PC-9 (cell line): ENCODE measurements at places on chromosomes 6 and 20. TPM values are rescaled to one million over a fixed set of nuclear protein-coding genes. Genes with fewer than 3 reads are reported as not detected.

Gene SNAP91
- not detected in 2 replicates for total RNA-seq

Gene SAMD3
- total RNA-seq = not detected in 2 replicates

Gene FNDC11
- total RNA-seq = 7.7 and 10.6 TPM in 2 replicates

Gene BHLHE23
- total RNA-seq = not detected in 2 replicates

DNA sequence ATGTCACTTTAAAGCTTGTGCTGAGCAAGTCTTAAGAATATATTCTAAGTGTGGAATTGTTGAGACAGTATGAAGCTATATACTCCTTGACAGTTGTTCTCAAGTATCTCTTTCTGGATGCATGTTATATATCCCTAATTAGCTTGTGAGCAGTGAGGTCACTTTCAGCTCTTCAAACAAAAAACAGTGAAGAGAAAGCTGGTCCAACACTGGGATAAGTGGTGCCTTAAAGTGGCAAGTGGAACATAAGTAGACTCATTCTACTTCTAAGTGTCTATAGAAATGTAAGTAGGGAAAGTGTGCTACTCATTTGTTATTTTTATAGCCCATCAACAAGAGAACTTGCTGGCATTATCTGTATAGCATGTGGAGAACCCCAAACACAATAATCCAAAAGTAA is 133.1 kb upstream of the BACH2 start:
- DNase-seq = no peak
- no peak overlapping the region for H3K4me3 ChIP-seq
- no peaks in the 10 kb centered on the region for H3K27me3 ChIP-seq
- H3K27ac ChIP-seq = no peak overlapping the region
- H3K4me1 ChIP-seq = no peaks in the 10 kb centered on the region

GRCh38 chr6:146050168-146050567 is 21.3 kb downstream of the GRM1 start:
- H3K4me1 ChIP-seq = no peaks in the 10 kb centered on the region
- DNase-seq = no peak
- no peaks in the 10 kb centered on the region for H3K27me3 ChIP-seq

DNA sequence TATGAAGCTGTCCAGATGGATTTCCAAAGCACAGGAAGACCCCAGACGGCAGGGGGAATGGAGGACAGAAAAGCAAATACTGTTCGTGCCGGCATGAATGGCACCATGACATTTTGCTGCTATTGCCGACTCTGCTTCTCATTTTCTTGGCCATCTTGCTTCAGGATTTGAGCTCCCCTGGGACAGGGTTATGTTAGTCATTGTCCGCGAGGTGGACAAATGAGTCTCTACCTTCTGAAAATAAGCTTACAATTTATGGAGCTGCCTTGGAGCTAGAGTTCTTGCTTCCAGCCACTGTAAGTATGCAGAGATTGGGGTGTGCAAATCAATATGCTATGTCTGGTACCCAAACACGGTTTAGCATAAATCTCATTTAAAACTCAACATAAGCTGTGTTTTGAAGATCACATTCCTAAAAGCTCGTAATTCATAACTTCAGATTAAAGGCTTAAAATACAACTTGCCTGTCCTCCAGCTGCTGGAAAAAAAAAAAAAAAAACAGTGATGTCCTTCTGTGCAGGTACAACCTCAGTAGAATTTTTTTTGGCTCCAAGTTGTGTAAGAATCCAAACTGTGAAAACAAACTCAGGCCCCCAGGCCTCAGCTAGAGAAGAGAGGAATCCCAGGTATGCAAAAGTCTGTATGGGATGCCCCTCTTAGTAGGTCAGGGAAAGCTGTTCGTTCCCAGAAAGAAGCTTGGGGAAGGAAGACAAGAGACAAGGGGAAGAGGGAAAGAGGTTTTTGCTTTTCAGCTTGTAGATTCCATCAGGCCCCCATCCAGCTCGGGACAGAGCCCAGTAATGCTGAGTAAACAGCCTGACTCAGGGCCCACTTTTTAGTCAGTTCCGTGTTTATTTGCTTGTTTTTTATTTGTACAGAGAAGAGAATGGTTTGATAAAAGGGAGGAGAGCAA is 184.2 kb upstream of the FOXA2 start:
- DNase-seq = peak; percentile 55
- H3K4me3 ChIP-seq = no peak overlapping the region
- H3K27ac ChIP-seq = peak overlapping the region; percentile 58
- H3K4me1 ChIP-seq = peaks cover 70% of the 10 kb centered on the region

DNA sequence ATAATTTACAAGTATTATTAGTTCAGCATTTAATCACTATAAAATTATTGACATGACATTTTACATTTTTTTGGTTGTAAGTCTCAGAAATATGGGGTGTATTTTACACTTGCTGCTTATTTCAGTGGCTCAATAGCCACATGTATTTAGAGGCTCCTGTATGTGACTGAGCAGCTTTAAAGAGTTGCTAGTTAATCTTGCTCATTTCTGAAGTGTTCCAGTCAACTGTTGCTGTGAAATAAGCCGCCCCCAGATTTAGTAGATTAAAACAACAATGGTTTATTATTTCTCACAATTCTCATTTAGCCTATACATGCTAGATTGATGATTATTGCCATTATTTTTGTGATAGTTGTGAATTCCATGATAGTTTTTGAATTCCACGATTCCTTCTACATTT is 23.0 kb downstream of the CD109 start:
- peaks cover 10% of the 10 kb centered on the region for H3K4me1 ChIP-seq
- H3K27me3 ChIP-seq = no peaks in the 10 kb centered on the region
- H3K27ac ChIP-seq = no peak overlapping the region
- H3K36me3 ChIP-seq = 0 out of 2 replicates have a peak, but pooled peaks cover 4% of the 10 kb centered on the region
- no peak for DNase-seq

Gene MYMX
- total RNA-seq = not detected in 2 replicates

- no peak overlapping the region for H3K27ac ChIP-seq
- no peak overlapping the region for H3K4me3 ChIP-seq
- peaks cover 4% of the 10 kb centered on the region for H3K4me1 ChIP-seq
- no peaks in the 10 kb centered on the region for H3K27me3 ChIP-seq
Measured at GRCh38 chr6:24749297-24749696, 25.4 kb upstream of the GMNN start.

DNA sequence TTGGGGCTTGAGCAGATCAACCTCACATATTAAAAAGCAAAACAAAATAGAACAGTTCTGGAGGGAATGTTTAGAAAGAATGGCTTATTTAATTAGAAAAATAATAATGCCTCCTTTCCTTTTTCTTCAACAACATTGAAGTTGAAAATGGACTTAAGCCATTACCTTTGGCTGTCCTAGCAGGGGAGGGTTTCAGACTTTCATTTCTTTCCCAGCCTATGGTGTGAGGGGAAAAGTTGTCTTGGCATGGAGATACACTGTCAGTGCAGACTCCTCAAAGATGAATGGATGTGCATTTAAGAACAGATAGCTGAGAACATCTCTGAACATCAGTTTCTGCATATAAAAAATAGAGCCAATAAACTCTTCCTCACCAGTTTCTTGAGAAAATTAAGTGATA is 169.5 kb downstream of the PAX1 start:
- no peak overlapping the region for H3K27ac ChIP-seq
- no peaks in the 10 kb centered on the region for H3K27me3 ChIP-seq
- H3K36me3 ChIP-seq = no peaks in the 10 kb centered on the region
- DNase-seq = no peak
- no peaks in the 10 kb centered on the region for H3K4me1 ChIP-seq
- H3K4me3 ChIP-seq = no peak overlapping the region

- DNase-seq = no peak
- no peak overlapping the region for H3K4me3 ChIP-seq
- 0 out of 2 replicates have a peak overlapping the region, but pooled peaks have one; percentile 18 for H3K27ac ChIP-seq
- peaks cover 54% of the 10 kb centered on the region for H3K4me1 ChIP-seq
- H3K27me3 ChIP-seq = no peaks in the 10 kb centered on the region
Measured at GRCh38 chr6:108578595-108579327, 18.0 kb downstream of the FOXO3 start.

- peaks cover 14% of the 10 kb centered on the region for H3K36me3 ChIP-seq
- no peak overlapping the region for H3K4me3 ChIP-seq
- no peak overlapping the region for H3K27ac ChIP-seq
- no peaks in the 10 kb centered on the region for H3K27me3 ChIP-seq
Measured at GRCh38 chr6:160027931-160028330, 59.0 kb downstream of the IGF2R start.

- H3K36me3 ChIP-seq = no peaks in the 10 kb centered on the region
- H3K27ac ChIP-seq = no peak overlapping the region
- H3K4me1 ChIP-seq = no peaks in the 10 kb centered on the region
Measured at GRCh38 chr6:11160199-11160598, 48.7 kb upstream of the ERVFRD-1 start.

Gene GSTA3
- total RNA-seq = not detected in 2 replicates

Gene CLPSL2
- 0.76 TPM in 1 of 2 replicates, not detected in the other for total RNA-seq

Gene BMP2
- not detected in 2 replicates for total RNA-seq

- H3K27ac ChIP-seq = no peak overlapping the region
- no peaks in the 10 kb centered on the region for H3K27me3 ChIP-seq
- H3K4me1 ChIP-seq = no peaks in the 10 kb centered on the region
Measured at GRCh38 chr6:90707246-90707645, 120.4 kb upstream of the MAP3K7 start.

Gene TCF21
- total RNA-seq = not detected in 2 replicates

DNA sequence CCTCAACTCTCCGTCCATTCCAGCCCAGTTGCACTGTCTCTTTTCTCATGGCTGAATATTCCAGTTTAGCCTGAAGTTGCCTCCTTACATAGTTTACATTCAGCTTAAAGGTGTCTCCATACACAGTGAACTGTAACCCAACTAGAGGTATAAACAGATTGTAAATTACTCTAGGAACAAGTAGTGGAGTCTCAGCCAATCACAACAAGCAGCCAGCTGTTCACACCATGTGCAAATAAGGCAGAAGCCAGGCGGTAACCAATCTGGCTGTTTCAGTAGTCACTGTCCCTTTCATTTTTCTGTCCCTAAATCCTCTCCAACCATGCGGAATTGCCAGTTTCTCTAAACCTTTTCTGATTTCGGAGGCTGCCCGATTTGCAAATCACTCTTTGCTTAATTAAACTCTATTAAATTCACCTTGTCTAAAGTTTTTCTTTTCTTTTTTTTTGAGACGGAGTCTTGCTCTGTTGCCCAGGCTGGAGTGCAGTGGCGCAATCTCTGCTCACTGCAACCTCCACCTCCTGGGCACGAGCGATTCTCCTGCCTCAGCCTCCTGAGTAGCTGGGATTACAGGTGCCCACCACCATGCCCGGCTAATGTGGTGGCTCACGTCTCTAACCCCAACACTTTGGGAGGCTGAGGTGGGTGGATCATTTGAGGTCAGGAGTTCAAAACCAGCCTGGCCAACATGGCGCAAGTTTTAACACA is 37.6 kb upstream of the GFOD1 start:
- no peak overlapping the region for H3K4me3 ChIP-seq
- no peaks in the 10 kb centered on the region for H3K36me3 ChIP-seq
- no peak for DNase-seq
- peaks cover 16% of the 10 kb centered on the region; the same call in 1 of the 2 replicates for H3K4me1 ChIP-seq
- no peaks in the 10 kb centered on the region for H3K27me3 ChIP-seq

DNA sequence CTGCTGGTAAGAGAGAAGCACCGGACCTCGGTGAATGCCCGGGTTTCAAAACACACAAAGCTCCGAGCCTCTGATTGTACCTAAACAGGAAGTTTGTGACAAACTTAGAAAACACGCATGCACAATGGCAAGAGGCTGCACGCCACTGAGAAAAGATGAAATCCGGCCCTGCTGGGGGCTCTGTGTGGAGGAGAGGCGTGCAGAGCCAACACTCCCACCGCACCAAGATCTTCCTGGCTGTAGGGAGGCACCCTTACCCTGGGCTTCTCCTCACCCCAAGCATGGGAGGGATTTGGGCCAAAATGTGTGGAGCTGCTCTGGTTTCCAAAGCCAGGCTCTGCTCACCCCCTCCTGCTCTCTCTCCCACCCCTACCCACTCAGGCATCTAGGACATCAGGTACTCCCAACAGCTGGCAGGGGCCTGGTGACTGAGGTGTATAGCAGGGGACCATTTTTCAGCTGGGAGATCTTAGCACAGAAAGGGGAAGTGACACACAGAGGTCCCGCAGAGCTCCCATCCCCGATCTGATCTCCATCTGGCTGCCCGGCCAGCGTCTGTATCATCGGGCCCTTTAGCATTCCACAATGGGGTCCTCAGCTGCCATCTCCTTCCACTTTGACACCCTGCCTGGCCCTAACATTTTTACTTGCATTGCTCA is 84.2 kb downstream of the TRERF1 start:
- no peaks in the 10 kb centered on the region for H3K36me3 ChIP-seq
- H3K4me3 ChIP-seq = no peak overlapping the region
- H3K27me3 ChIP-seq = no peaks in the 10 kb centered on the region
- H3K27ac ChIP-seq = no peak overlapping the region
- peaks cover 19% of the 10 kb centered on the region for H3K4me1 ChIP-seq
- no peak for DNase-seq

Gene DPPA5
- total RNA-seq = not detected in 2 replicates

Gene PI3
- 4.6 and 6.6 TPM in 2 replicates for total RNA-seq

Gene SLC22A1
- 0.25 TPM in 1 of 2 replicates, not detected in the other for total RNA-seq

Gene CST9L
- total RNA-seq = not detected in 2 replicates

Gene PRICKLE4
- 8.4 and 9.2 TPM in 2 replicates for total RNA-seq

DNA sequence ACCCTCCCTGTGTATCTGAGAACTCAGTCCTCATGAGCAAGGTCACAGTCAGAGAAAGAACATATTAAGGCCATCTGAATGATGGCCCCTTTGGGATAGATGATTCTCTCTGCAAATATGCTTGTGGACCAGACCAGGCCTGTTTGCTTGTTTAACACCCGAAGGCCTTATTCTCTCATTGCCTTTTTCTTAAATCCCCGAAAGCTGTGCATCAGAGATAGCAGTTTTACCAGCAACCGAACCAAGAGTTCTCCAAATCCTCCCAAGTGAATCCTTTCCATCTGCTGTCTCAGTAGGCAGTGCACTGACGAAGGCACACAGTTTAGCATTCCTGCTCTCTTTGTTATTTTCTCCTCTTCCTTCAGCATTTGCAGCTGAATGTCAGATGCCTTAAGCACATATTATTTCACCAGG is 79.8 kb downstream of the TRMT6 start:
- H3K27ac ChIP-seq = no peak overlapping the region
- DNase-seq = no peak
- peaks cover 23% of the 10 kb centered on the region; the same call in 1 of the 2 replicates for H3K27me3 ChIP-seq
- H3K4me1 ChIP-seq = no peaks in the 10 kb centered on the region
